CD4-positive, alpha-beta T cell treated with Interleukin-4 for 4 hours (primary cell): ENCODE measurements at places on chromosomes 13 and 19.

- DNase-seq, result peak; percentile 39
These were observed 72.8 kb downstream of the GNG7 start for GRCh38 chr19:2629491-2630351.

- no peak for DNase-seq
These were observed 117.1 kb upstream of the ZNF91 start for GRCh38 chr19:23512151-23512925.

DNA sequence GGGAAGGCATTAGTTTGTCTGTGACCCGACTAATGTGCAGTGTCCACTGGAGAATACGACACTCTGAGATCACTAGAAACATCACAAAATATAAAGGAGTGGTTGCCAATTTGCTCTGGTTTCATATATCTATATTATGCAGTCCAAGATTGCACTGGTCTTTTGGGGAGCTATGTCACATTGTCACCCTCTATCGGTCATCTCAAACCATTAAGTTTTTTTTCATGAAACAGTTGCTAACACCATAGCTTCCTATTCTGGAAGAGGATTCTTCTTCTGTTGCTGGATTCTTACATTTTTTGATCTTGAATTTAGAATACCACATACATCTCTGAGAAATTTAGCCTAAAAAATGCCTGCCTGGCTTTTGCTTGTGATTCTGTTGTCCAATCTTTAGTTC lies 168.6 kb downstream of the LACC1 start:
- DNase-seq, result no peak

- DNase-seq, result no peak
These were observed 2.8 kb downstream of the FZR1 start for GRCh38 chr19:3508771-3509535.

GRCh38 chr19:40752257-40752781 lies 1.3 kb downstream of the SNRPA start:
- peak; percentile 26 for DNase-seq

DNA sequence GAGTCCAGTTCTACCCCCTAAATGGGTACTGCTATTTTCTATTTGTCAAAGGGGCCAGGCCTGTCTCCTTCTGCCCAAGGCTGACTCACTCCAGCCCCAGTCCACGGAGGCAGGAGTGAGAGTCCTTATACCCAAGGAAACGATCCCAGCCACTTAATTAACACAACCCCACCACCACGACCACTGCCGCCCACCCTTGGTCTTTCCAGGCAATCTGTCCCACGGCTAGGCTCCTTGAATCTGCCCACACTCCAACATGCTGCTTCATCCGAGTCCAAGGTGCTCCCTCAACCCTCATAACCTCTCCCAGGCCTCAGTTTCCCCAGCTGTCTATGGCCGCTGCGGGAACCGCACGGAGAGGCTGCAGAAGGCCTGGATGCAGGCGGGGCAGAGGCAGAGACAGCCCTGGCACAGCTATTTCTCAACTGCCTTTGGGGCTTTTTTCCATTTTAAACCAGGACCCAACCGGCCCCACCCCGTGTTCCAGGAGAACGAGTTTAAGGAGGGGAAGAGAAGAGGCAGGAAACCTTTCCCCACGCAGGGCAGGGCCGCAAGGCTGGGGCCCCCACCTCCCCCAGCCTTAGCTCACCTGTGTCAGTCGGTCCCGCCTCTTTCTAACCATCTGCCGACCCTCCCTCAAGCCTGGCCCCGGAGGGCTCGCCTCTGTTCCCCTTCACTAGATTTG lies 746 bp downstream of the RAB3D start:
- DNase-seq, result no peak

DNA sequence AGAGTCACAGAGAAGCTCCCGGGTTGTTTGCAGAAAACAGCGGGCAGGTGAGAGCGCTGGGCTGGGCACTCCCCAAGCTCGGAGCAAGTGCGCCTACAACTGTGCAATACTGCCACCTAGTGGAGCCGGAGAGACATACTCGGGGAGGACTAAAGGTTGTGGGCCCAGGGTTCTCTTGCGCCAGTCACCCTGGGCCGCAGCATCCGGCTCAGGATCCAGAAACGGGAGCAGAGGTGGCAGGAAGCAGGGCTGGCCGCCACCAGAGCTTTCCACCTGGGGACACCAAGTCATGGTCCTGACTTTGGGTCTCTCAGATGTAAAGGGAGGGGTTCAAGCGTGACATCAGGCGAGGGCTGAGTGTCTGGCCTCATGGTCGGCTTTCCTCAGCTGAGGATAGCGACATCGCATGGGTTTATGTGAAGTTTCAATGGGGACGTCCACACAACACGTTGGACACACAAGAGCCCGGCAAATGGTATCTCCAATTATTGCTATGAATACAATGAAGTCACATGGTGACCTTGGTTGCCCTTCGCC lies 11.2 kb upstream of the KLK4 start:
- peak; percentile 68 for DNase-seq

GRCh38 chr19:12837225-12837624 lies 1.1 kb upstream of the MAST1 start:
- DNase-seq, result no peak

DNA sequence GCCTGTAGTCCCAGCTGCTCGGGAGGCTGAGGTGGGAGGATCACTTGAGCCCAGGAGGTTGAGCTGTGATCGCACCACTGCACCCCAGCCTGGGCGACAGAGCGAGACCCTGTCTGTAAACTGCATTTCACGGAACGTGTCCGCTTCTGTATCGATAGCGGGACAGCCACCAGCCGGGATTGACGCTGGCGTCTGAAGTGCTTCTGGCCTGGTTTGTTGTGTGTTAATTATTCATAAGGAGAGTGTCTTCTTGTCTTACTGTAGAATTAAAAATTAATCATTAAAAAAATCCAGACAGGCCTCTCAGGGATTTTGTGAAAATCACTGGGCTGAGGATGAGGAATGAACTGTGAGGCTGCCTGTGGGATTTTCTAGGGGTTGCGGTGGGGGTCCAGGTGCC lies 16.2 kb upstream of the MISP start:
- no peak for DNase-seq

GRCh38 chr19:42017040-42017439 lies 23.0 kb upstream of the ATP1A3 start:
- no peak for DNase-seq

GRCh38 chr19:32387701-32388392 lies 17.7 kb upstream of the DPY19L3 start:
- DNase-seq, result no peak

- no peak for DNase-seq
These were observed 401.7 kb upstream of the HTR2A start for GRCh38 chr13:47298506-47298905.

GRCh38 chr13:28412981-28413380 lies 81.9 kb downstream of the FLT1 start:
- no peak for DNase-seq

- no peak for DNase-seq
These were observed 580 bp downstream of the AP2A1 start for GRCh38 chr19:49767381-49767780.

DNA sequence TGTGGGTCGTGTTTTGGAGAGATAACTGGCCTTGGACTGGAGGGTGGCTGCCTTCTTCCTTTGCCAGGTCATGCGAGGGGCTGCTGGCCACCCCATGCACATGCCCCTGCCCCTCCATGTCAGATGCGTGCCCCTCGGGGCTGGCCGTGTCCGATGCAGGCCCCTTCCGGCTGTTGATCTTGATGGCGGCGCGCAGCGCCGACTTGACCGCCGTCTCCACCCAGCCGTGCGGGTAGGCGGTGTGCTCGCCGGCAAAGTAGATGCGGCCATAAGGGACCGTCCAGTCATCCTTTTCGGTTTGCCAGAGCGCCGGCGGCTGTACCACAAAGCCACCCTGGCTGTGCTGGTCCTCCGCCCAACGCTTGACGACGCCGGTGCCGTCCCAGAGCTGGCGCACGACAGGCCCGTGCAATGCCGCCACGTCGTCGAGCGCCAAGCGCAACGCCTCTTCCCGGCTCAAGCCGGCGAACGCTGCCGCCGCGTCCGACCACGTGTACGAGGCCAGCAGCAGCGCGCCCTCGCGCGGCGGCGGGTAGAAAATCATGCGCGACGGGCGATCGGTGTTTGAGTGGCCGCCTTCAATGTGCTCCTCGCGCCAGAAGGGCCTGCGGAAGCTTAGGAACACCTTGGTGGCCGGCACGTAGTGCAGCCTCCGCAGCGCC lies 6.9 kb downstream of the IL4I1 start:
- peak; percentile 73 for DNase-seq

GRCh38 chr19:48918801-48919247 lies 14.7 kb upstream of the DHDH start:
- peak; percentile 5 for DNase-seq

GRCh38 chr19:11657307-11657706 lies 60.0 kb downstream of the ZNF627 start:
- DNase-seq, result no peak

DNA sequence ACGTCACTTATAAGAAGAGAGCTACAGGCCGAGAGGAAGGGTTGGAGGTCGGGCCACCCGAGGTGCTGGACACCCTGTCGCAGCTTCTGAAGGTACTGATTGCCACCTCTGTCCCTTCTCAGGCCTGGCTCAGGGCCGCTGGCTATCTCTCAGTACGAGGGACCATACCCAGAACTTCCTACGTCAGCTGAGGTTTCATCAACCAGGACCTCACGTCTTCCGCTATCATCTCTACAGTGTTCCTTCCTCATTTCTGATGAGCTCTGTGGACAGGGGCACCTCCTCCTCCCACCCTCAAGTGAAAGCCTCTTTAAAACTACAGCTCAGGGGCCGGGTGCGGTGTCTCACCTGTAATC lies 58.2 kb upstream of the USE1 start:
- no peak for DNase-seq

DNA sequence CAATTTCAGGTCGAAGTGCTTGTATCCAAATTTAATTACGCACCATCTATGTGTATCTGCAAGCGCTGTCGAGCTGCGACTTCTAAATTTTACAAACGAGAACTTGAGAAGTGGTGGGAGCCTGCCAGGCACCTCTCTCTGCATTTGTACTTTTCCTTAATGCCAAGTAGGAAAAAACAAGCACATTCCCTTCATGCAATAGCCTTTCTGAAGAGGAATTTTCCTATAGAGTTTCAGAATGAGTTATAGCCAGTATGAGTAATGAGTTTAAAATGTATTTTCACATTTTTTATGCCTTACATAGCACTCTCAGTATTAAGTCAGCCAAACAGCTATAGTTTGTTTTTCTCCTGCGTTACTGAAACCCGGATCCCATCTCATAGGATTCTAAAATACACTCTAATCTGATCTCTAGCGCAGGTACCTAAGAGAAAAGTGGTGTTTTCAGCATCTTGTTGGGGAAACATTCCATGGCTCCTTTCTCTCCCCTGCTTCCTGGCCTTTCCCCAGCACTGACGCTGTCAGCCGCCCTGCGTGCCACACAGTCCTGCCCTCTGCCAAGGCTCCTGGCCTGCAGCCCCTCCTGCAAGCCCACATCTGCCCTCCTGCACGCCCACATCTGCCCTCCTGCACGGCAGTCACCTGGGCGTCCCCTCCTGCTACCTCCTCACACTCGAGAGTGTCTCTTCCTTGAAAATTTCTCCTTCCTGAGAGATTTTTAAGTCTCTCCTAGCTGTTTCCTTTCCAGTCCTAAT lies 526.9 kb downstream of the MYO16 start:
- no peak for DNase-seq

GRCh38 chr13:23824371-23824770 lies 64.8 kb downstream of the MIPEP start:
- DNase-seq, result no peak
